ENCODE measurements at places on chromosomes 16 and 17. TPM values are rescaled to one million over a fixed set of nuclear protein-coding genes. Genes with fewer than 3 reads are reported as not detected.

Gene NPIPA7
- total RNA-seq, result 10.3 TPM

Gene MLYCD
- total RNA-seq, result 7.4 TPM

Gene PDILT
- total RNA-seq, result not detected

Gene WNK4
- 1.7 TPM for total RNA-seq

Gene CDH5
- 0.09 TPM for total RNA-seq

Gene DHX58
- 11.6 TPM for total RNA-seq

Gene GRIN2A
- 4.9 TPM for total RNA-seq

Gene KRTAP9-8
- not detected for total RNA-seq

Gene PPP1R1B
- 0.75 TPM for total RNA-seq

Gene TRPV3
- total RNA-seq, result 3.6 TPM

Gene MRC2
- total RNA-seq, result 119 TPM

Gene DNAAF8
- 0.49 TPM for total RNA-seq

Gene MYCBPAP
- 5.1 TPM for total RNA-seq

Data from mesothelial cell of epicardium (in vitro differentiated cells).